Dermis blood vessel endothelial cell (primary cell): ENCODE measurements at places on chromosomes 16 and 17. TPM values are rescaled to one million over a fixed set of nuclear protein-coding genes. Genes with fewer than 3 reads are reported as not detected.

DNA sequence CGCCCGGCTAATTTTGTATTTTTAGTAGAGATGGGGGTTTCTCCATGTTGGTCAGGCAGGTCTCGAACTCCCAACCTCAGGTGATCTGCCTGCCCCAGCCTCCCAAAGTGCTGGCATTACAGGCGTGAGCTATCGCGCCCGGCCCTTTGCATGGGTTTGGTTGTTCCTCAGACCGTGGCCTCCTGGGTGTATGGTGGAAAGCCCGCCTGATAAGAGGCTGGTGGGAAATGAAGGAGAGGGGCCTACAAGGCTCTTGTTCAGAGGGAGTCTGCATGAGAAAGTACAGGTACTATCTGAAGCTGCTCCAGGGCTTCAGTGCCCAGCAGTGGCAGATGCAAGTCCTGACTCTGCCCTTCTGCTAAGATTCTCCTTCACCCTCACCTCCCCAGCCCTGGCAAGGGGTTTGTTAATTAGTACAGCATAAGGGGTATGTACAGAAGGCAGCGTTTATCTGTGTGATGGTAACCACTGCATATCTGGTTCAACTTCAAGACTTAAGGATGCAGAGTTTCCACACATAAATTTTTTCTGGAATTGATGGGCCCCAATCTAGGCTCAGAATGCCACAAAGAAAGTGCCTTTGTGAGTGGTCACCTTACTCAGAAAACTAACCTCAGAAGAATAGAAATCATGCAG, 24.2 kb downstream of the GRB7 start:
- no peak for DNase-seq

Gene C16orf92
- not detected in 2 replicates for total RNA-seq

GRCh38 chr16:29139261-29139802, 154.5 kb downstream of the LAT start:
- DNase-seq, result no peak

Gene EVI2B
- under 0.01 and 0.19 TPM in 2 replicates for total RNA-seq

Gene FNDC8
- total RNA-seq, result not detected in 2 replicates

DNA sequence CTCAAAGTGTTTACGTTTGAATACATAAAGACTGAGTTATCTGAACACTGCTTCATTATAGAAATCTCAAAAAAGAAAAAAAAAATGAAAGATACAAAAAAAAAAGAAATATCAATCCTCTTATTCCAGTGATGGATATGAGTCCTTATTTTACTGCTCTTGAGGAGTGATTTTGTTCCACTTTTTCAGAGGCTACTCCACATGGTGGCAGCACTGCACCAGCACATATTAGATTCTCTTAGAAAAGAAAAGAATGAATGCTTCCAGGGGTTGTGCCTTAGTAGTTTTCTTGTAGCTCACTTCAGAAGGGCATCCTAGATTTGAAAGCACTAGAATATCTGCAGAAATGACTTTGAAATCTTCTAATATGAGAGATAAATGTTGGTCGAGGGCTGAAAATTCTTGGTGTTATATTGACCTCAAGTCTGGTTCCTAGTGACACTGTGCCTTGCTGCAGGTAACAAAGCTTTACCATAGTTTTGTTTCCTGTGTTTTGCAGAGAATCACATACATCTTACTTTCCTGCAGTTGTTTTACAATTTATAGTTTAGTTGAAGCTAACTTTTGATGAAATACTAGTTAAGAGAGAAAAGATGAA, 25.9 kb downstream of the AP2B1 start:
- DNase-seq, result peak; percentile 78

GRCh38 chr16:50610331-50611262, 62.4 kb downstream of the NKD1 start:
- no peak for DNase-seq

Gene MAF
- 30.3 and 43.7 TPM in 2 replicates for total RNA-seq

GRCh38 chr17:33469421-33469820, 176.3 kb upstream of the ASIC2 start:
- no peak for DNase-seq

DNA sequence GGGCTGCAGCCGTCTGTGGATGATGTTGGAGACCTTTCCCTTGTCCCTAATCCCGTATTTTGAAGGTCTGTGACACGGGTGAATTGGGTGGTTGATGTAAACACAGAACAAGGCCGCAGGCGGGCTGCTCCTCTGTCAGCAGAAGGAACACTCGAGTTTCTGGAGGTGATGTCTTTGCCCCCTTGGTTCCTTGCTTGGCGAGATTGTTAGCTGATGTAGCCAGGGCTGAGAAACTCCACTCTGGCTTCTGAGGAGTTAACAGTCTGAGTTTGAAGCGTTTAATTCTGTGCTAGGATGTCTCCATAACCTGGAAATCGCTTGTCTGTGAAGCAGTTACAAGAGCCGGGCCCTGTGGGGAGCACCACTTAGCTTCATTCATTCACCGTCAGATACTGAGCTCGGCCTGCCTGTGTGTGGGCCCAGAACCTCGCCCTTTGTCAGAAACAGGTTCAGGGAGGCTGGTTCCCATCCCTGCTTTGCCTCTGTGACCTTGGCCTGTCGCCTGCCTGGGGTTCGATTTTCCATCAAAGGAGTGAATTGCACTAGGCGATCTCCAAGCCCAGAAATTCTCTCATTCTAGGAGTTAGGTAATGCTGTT, 1.3 kb downstream of the MAPK8IP3 start:
- DNase-seq, result peak; percentile 48

Gene AOC3
- 0.17 and 0.51 TPM in 2 replicates for total RNA-seq

- peak; percentile 76 for DNase-seq
Measured at GRCh38 chr16:57045694-57046381, 46.5 kb upstream of the CPNE2 start.

GRCh38 chr17:72943826-72944689, 148.4 kb downstream of the SLC39A11 start:
- no peak for DNase-seq

DNA sequence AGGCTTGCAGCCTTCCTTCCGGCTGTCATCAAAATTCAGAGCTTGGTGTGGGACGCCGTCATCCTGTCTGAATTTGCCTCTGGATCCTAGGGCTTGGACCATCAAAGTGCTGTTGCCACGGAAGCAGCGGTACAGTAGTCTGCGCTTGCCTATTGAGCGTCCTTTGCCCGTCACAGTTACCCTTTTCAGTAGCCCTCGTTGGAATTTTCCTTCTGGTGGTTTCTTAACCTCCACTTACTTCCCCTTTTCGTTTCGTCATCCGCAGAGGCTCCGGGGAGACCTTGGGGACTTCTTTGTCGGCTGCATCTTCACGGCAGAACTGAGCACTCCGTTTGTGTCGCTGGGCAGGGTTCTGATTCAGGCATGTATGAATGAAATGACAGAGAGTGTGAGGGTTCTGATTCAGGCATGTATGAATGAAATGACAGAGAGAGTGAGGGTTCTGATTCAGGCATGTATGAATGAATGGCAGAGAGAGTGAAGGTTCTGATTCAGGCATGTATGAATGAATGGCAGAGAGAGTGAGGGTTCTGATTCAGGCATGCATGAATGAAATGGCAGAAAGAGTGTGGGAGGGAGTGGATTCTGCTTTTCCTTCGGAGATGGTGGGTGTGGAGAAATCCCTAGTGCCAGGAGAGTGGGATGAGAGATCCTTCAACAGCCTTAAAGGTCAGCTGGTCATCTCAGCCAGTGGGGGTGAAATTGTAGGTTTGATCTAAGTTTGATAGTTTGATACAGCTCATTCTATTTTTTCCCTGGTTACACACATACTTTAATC, 8.0 kb downstream of the TLCD3A start:
- no peak for DNase-seq

Gene LRRC46
- total RNA-seq, result 0.05 TPM in 1 of 2 replicates, not detected in the other

GRCh38 chr16:66894948-66895688, 14.8 kb downstream of the PDP2 start:
- DNase-seq, result peak; percentile 88

Gene TP53TG3C
- not detected in 2 replicates for total RNA-seq

DNA sequence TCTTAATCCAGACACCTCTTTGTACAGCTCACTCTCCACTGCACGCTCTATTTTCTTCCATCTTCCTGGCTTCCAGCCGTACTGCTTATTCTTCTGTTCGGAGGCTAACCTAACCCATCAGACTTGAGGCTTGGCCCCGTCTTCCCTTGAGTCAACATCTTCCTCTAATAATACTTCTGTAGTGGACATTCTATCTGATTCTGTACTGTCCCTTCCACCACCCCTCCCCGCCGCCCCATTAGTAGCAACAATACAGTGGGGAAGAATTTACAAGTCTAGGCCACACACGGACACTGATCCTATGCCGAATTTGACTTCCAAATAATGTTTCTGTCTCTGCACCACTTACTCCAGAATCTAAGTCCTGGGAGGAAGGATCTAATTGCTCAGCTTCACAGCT, 86.0 kb upstream of the TNRC6A start:
- no peak for DNase-seq

Gene PRR11
- 3.2 and 31.7 TPM in 2 replicates for total RNA-seq

DNA sequence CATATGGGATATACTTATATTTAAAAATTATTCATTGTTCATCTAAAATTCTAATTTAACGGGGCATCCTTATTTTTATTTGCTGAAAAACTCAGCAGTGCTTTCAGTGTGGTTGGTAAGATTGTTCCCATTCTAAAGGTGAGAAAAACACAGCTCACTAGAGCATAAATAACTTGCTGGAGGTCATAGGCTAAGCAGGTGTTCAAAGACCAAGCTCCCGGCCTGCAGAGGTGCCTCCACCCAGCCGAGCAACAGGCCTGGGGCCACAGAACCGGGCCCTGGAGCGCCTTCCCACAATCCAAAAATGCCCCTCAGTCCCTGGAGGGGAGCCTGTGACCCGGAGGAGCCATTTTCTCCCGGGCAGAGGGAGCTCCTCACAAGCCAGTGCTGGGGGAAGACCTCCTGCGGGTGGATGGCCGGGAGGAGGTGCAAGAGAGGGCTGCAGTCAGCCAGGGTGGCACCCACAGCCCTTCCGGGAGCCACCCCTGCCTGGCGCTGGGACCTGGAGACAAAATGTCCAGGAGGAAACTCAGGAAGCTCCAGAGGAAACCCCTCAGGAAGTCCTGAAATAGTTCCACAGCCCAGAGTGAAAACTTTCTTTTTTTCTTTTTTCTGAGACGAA, 14.7 kb downstream of the ABR start:
- peak; percentile 51 for DNase-seq

Gene COPZ2
- 3.8 and 6.5 TPM in 2 replicates for total RNA-seq

Gene FOXC2
- 2.2 and 8.1 TPM in 2 replicates for total RNA-seq

Gene ITGB4
- 34.4 and 125 TPM in 2 replicates for total RNA-seq

Gene CLEC19A
- total RNA-seq, result not detected in 2 replicates

Gene KRT15
- total RNA-seq, result 0.51 TPM in 2 replicates

Gene SLFN14
- total RNA-seq, result not detected in 2 replicates

Gene SLC52A1
- 0.17 and 0.47 TPM in 2 replicates for total RNA-seq

- no peak for DNase-seq
Measured at GRCh38 chr16:67158637-67159600, 790 bp downstream of the TRADD start.

Gene UBB
- total RNA-seq, result 1,676 and 1,882 TPM in 2 replicates

GRCh38 chr17:1561420-1562175, 994 bp downstream of the PITPNA start:
- peak; percentile 54 for DNase-seq

GRCh38 chr17:81229666-81229920, 6.8 kb upstream of the CEP131 start:
- DNase-seq, result no peak

GRCh38 chr16:46658925-46659324, 30.1 kb downstream of the VPS35 start:
- DNase-seq, result no peak

GRCh38 chr17:48012151-48012520, 25.5 kb downstream of the COPZ2 start:
- peak; percentile 39 for DNase-seq

- DNase-seq, result peak; percentile 33
Measured at GRCh38 chr17:8470447-8471047, 34.9 kb downstream of the NDEL1 start.

Gene CDT1
- 5.8 and 22.2 TPM in 2 replicates for total RNA-seq

- DNase-seq, result no peak
Measured at GRCh38 chr17:78323826-78324390, 36.0 kb downstream of the SOCS3 start.

Gene RAB11FIP4
- total RNA-seq, result 0.05 and 0.17 TPM in 2 replicates

- DNase-seq, result no peak
Measured at GRCh38 chr16:83958846-83959565, 6.0 kb downstream of the OSGIN1 start.

Gene GPR142
- 0.09 and 0.68 TPM in 2 replicates for total RNA-seq

- DNase-seq, result no peak
Measured at GRCh38 chr17:82957961-82958561, 118.2 kb upstream of the ZNF750 start.
